ENCODE measurements at places on chromosomes 13 and 19.

- no peak for DNase-seq
Measured at GRCh38 chr19:6602729-6603114, 11.8 kb upstream of the CD70 start.

- no peak for DNase-seq
Measured at GRCh38 chr13:112603641-112604225, 15.8 kb upstream of the TUBGCP3 start.

GRCh38 chr19:49347191-49347590 is 12.0 kb downstream of the CD37 start:
- no peak for DNase-seq

DNA sequence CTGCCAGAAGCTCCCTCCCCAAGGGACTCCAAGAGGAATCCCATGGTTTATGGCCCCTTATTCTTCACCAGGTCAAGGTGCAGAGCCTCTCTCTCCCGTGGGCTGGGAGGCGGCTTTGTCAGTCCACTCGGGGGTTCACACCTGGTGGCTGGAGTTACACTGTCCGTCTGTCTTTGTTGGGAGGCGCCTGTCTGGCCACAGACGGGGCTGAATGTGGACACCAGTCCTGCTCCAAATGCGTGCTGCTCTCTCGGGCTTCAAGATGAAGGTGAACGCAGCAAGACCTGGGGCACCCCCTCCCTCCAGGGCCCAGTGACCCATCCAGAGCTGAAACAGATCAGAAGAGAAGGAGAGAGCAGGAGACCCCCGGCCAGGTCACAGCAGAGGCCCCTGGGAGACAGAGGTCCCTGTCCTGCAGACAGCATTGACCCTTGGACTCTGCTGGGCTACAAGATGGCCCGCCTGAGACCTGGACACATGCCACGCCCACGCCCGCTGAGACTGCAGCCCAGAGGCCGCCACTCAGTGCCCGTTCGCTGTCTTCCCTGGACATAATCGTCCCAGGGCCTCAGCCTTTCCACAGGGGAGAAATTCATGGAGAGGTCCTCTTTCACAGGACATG is 29.9 kb upstream of the TUBGCP3 start:
- no peak for DNase-seq
